ENCODE measurements at places on chromosomes 11 and 22.
A peak's percentile ranks its signal among the peaks of the same experiment; 100 is the strongest.

GRCh38 chr22:22245935-22246525 lies 1.4 kb downstream of the VPREB1 start:
- DNase-seq = no peak

DNA sequence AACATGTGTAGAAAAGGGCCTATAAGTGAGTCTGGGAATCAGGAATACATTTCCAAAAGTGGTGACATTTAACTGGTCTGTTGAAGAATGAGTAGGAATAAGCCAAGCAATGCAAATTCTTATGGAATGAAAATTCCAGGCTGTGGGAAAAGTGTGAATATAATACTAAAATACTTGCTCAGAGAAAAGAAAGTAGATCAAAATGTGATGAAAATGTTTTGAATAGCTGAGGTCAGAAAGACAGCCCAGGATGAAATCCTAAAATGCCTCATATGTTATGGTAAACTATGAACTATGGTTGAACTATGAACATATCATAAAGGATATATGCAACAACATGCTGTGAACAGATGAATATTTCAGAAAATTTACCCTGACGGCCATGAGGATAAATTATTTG lies 688.3 kb upstream of the FAT3 start:
- DNase-seq = no peak

DNA sequence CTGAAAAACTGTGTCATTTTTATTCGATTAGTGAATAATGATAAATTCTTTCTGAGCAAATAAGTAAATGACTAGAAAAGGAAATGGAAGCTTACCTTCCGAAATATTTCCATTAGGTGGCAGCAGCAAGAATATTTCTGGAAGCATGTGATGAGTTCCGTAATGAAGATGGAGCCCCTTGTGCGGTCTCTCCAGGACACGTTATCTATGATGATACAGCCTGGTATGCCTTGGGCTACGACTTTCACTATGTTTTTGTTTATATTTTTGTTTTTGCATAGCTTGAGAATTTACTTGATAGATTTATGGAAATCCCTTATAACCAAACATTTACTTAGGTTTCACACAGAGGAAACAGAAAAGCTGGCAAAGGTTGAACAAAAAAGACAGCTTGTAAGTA lies 25.7 kb downstream of the CASP5 start:
- no peak for DNase-seq

DNA sequence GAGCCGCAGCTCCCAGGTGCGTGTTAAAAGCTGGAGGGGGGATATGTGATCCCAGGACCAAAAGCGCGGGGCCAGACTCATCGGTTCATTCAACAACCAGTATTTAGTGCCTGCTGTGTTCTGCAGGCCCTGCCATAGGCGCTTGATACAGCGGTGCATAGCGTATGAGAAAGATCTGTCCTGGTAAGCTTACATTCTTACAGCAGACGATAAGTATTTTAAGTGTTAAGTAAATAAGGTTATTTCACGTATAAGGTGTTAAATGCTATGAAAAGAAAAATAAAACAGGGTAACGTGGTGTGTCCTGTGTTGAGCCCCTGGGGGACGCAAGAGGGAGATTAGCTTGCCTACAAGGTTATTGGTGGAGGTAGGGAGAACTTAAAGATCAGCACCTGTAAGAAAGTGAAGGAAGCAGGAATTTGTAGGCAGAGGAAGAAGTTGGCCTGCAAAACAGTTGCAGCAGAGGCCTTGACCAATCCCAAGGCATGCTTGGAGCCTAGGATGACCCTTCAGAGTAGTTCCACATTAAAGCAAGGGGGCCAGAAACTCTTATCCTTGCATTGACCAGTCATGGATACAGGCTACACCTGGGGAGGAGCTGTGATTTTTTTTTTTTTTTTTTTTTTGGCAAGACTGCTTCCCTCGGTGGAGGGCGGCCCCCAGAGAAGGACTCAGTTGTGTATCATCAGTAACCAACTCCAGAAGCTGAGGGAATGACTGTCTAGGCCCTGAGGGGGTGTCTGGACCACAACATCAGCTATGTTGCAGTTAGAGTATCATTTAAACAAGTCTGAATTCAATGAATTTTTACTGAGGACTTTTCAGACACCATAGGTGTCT lies 487 bp upstream of the LIPT2 start:
- DNase-seq = peak; percentile 43

- no peak for DNase-seq
These were observed 205.4 kb upstream of the CARD18 start for GRCh38 chr11:105344938-105345337.

DNA sequence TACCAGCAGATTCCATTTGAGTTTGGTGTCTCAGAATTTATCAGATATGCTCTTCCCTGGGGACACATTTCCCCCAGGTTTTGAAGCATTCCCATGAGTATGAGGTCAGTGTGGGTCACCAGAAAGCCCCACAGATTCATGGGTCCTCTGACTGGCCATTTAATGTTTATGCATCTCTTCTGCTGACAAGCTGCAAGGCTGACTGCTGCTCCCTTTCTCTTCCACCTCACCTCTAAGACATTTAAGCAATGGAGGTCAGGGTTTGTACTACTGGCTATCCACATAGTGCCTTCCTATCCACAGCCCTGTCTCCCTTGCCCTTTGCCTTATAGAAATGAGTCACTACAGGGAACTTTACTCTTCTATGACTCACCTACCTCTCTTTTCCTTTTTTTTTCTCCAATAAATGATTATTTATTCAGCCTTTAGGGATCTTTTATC lies 106.0 kb upstream of the TIMP3 start:
- no peak for DNase-seq

- no peak for DNase-seq
These were observed 10.4 kb upstream of the C22orf39 start for GRCh38 chr22:19457828-19458428.

DNA sequence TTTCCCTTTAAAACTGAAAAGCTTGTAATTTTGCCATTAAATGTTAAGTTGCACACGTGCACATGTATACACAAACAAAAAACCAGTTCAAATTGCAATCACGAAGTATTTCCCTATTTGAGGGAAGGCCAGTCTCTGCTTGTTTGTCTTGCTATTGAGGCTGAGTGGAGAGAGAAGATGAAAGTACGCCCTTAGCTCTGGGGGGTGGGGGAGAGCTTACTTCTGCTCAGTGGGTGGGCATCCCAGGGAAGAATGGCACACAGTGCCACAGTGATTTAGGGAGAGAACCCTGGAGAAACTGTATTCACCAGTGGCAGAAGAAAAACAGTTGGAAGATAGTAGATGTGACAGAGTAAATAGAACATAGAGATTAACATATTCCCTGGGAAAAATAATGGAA lies 8.7 kb downstream of the YAP1 start:
- DNase-seq = no peak

DNA sequence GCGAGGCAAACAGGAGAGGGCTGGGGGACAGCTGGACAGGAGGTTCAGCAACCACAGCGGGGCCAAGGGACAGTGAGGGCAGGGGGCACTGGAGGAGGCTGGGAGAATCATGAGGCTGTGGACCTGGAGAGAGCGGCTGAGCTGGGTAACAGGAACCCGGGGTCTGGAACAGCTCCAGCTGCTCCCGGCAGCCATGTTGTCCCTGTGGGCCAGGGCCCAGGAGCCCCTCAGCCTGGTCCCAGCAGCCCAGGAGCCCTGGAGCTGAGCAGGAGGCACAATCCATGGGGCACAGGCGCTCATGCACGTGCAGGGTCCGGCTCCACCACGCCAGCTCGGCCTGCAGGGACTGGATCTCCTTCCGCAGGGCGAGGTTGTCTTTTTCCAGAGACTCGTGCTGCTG lies 7.4 kb downstream of the BATF2 start:
- no peak for DNase-seq

- no peak for DNase-seq
These were observed 558.6 kb downstream of the NTM start for GRCh38 chr11:131928992-131929391.

- DNase-seq = no peak
These were observed 12.0 kb upstream of the PHLDA2 start for GRCh38 chr11:2940921-2941821.

- no peak for DNase-seq
These were observed 272.5 kb downstream of the TBC1D22A start for GRCh38 chr22:47034905-47035419.

GRCh38 chr22:28053896-28054818 lies 135.1 kb upstream of the PITPNB start:
- DNase-seq = no peak

DNA sequence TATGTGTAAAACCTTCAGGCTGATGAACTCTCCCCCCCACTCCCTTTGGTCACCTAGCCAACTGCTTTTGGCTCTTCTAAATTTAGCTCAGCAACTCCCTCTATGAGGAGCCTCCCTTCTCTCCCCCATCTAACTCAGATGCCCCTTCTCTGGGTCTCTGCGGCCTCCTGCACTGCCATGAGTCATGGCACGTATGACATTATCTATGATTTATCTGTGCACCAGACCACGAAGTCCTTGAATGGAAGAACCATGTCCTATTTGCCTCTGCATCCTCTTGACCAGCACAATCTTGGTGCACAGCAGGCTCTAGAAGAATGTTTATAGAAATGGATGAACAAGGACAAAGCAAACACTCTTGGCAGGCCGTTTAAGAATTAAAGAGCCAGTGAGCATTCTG lies 46.0 kb downstream of the RPL27A start:
- no peak for DNase-seq

- no peak for DNase-seq
These were observed 26.9 kb downstream of the APOBEC3H start for GRCh38 chr22:39123751-39124581.

GRCh38 chr11:71931245-71931602 lies 2.4 kb downstream of the RNF121 start:
- DNase-seq = no peak

DNA sequence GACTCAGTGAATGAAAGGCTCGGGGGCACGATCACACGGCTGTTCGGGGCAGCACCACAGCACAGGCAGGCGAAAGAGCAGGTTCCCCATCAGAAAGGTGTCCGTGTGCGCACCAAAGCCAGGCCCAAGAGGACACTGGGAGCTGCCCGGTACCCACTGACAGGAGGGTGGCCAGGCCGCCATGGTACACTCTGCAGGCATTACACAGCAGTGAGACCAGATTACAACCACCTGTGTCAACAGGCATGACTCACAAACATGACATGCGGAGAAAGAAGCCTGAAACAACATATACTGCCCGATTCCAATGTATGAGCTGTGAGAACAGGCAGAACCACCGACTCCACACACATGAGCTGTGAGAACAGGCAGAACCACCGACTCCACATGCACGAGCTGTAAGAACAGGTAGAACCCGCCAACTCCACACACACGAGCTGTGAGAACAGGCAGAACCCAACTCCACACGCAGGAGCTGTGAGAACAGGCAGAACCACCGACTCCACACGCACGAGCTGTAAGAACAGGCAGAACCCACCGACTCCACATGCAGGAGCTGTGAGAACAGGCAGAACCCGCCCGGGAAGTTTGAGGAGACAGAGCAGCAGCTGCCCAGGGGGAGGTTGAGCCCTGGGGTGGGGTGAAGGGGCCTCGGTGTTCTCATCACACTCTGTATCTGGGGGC lies 32.6 kb downstream of the KIAA0930 start:
- DNase-seq = no peak

DNA sequence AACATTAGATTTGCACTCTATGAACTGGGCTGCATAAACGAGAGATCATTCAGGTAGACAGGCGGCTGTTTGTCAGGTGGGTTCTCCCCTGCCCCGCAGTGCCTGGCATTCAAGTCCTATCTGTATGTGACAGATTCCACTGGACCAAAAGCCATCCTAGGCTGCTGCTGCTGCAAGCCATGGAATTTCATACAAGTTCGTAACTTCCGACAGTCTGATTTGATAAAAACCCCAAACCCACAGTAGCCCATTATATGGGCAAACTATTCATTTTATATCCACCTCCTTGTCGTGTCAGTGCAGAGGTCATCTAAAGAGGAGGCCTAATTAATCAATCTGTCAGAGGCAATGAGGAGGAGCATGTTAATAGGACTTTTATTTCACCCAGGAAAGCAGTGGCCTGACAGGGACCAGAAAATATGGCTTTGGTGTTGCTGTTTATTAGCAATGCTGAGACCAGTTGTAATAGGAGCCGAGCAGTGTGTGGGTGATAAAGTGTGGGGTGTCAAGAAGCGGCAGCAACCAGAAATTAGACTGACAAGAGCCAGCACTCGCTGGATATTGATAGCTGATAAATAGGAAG lies 124.2 kb downstream of the ARL14EP start:
- DNase-seq = no peak

DNA sequence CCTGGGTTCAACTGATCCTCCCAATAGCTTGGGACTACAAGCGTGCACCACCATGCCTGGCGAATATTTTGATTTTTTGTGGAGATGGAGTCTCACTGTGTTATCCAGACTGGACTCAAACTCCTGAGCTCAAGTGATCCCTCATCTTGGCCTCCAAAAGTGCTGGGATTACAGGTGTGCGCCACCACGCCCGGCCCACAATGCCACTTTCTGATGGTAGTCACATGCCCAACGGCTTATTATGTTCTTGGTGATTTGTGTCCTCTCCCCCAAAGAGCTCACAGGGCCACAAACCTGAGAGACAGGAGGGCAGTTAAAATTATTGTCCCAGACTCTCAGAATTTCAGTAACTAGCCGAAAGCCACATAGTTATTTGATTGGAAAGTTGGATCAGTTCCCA lies 9.6 kb downstream of the GRIK4 start:
- no peak for DNase-seq

- DNase-seq = peak; percentile 71
These were observed 92.7 kb downstream of the SBF2 start for GRCh38 chr11:10201343-10201742.

DNA sequence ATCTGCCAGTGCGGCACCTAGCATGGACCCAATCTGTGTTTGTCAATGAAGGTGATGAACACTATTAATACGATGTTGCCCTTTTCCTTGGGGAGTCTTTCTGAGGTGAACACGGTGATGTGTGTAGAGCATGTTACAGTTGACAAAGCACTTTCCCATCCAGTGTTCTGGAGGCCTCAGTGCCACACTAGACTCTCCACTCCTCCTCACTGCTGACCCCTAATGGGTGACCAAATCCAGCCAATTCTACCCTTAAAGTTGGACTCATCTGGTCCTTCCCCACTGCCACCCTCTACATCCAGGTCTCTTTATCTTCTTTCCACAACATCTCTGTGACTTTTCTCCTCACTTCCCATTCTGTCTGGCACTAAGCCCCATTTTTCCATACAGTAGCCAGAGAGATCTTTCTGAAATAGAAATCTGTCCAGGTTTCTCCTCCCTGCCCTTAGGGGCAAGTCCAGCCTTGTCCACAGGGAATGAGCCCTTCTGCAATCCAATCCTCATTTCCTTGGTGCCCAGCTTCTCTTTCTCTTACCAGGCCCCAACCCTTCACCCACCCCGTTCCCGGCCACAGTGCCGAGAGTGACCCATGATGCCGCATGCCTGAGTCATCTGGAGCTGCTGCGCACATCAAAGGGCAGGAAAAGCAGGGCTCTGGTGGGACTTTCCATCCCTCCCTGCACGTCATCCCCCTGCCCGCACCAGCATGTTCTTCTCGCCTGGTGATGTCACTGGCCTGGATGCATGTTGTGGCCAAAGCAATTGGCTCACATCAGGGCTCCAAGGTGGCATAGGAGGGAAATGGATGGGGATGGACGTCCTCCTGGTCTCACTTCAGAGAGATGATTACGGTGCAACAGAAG lies 64.2 kb downstream of the RASSF10 start:
- no peak for DNase-seq

- no peak for DNase-seq
These were observed 205.8 kb downstream of the CADM1 start for GRCh38 chr11:115298300-115299012.

GRCh38 chr11:79925570-79925969 lies 484.7 kb upstream of the TENM4 start:
- no peak for DNase-seq

- peak; percentile 81 for DNase-seq
These were observed 999 bp downstream of the TSKU start for GRCh38 chr11:76783896-76784813.

GRCh38 chr22:46742576-46743221 lies 4.6 kb upstream of the CERK start:
- DNase-seq = no peak

- no peak for DNase-seq
These were observed 245.8 kb downstream of the KIRREL3 start for GRCh38 chr11:126754591-126755426.

Measured in HAP-1 (cell line).